Skin of body (tissue), 3 donors: ENCODE measurements at places on chromosomes 7 and 10. TPM values are rescaled to one million over a fixed set of nuclear protein-coding genes. Genes with fewer than 3 reads are reported as not detected.

Gene IQUB
- 0.49 TPM for total RNA-seq

Gene CNPY1
- 0.10 TPM for total RNA-seq

Gene RTKN2
- 6.5 TPM for total RNA-seq

Gene NKX1-2
- total RNA-seq = 0.20 TPM

Gene PIK3CG
- 4.7 TPM for total RNA-seq

Gene MKX
- 4.0 TPM for total RNA-seq

Gene TRIM50
- 0.20 TPM for total RNA-seq

Gene MASTL
- 11.7 TPM for total RNA-seq

Gene GCK
- 0.79 TPM for total RNA-seq

Gene PRSS37
- not detected for total RNA-seq

Gene CAV2
- total RNA-seq = 78.6 TPM

Gene OTUD1
- total RNA-seq = 20.8 TPM

Gene PLEKHS1
- not detected for total RNA-seq

Gene GDI2
- total RNA-seq = 307 TPM

Gene FAM180A
- total RNA-seq = 2.8 TPM

Gene HTRA1
- total RNA-seq = 185 TPM

Gene NPFFR1
- 0.59 TPM for total RNA-seq

Gene GOT1
- 15.2 TPM for total RNA-seq

Gene AS3MT
- 8.9 TPM for total RNA-seq

Gene SLIT1
- total RNA-seq = 0.59 TPM

Gene CPA5
- total RNA-seq = 1.5 TPM

Gene CYP26C1
- not detected for total RNA-seq

Gene MACC1
- total RNA-seq = 7.1 TPM

Gene CYP2C19
- 0.69 TPM for total RNA-seq

Gene LEP
- 0.59 TPM for total RNA-seq

Gene TMEM236
- 0.69 TPM for total RNA-seq

Gene HABP2
- not detected for total RNA-seq

Gene KLLN
- 0.59 TPM for total RNA-seq

Gene HK1
- total RNA-seq = 50.6 TPM

Gene PRKG1
- 41.8 TPM for total RNA-seq

Gene TRIL
- 21.8 TPM for total RNA-seq

Gene PTPRE
- total RNA-seq = 15.9 TPM

Gene ZNF92
- total RNA-seq = 10.9 TPM

Gene GNAT3
- total RNA-seq = not detected

Gene BTBD16
- total RNA-seq = 1.3 TPM

Gene FAM131B
- total RNA-seq = 0.59 TPM

Gene CCDC3
- 36.3 TPM for total RNA-seq

Gene LOXL4
- 5.0 TPM for total RNA-seq

Gene MAT1A
- total RNA-seq = 0.30 TPM

Gene MMRN2
- total RNA-seq = 20.4 TPM

Gene CYP2E1
- total RNA-seq = 0.69 TPM

Gene INMT
- total RNA-seq = 5.9 TPM

Gene RARRES2
- total RNA-seq = 78.2 TPM

Gene CAMK2B
- 2.2 TPM for total RNA-seq

Gene CAPZA2
- 91.6 TPM for total RNA-seq
